IMR-90 (cell line): ENCODE measurements at places on chromosomes 7 and 10. TPM values are rescaled to one million over a fixed set of nuclear protein-coding genes. Genes with fewer than 3 reads are reported as not detected.

DNA sequence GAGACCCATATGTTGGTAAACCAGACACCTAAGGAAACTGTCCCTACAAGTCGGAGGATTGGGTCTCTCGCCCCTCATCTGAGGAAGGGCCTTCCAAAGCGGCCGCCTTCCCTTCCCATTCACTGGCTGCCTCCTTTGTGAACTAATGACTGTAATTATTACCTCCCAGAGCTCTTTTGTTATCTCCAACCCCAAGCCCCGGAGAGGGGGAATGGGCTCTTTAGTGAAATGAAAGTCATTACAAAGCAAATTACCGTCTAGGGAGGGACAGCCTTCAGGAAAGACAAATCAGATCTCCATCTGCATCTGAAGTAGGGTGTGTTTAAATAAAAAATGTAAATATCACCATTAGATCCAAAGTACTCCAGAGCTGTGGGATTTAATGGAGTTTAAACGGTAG lies 2.6 kb upstream of the GAD2 start:
- no peak overlapping the region for H3K27ac ChIP-seq
- H3K4me1 ChIP-seq = no peaks in the 10 kb centered on the region
- no peaks in the 10 kb centered on the region; the same call in 1 of the 2 replicates for H3K27me3 ChIP-seq
- H3K4me3 ChIP-seq = no peak overlapping the region
- no peaks in the 10 kb centered on the region for H3K36me3 ChIP-seq
- no peak for DNase-seq

DNA sequence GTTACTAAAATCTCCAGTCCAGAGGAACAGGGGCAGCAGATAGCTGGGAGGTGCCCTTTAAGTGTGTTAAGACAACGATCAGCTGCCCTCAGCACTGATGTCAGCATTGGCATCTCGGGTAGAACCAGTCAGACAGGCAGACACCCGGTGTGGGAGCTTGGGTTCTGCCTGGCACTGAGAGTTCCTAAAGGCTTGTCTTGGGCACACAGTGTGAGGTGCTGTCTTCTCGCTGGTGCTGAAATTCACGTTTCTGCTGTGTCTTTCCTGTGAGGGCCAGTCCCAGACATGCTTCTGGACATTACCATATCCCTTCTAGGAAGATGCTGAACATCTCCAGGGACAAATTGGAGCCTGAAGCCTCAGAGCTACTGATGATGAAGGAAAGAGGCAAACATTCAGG lies 156.2 kb downstream of the DNAJB6 start:
- H3K4me3 ChIP-seq = no peak overlapping the region
- H3K27me3 ChIP-seq = no peaks in the 10 kb centered on the region
- H3K4me1 ChIP-seq = no peaks in the 10 kb centered on the region

CFAP46 gene
- 1.6 and 1.8 TPM in 2 replicates for polyA plus RNA-seq

DNA sequence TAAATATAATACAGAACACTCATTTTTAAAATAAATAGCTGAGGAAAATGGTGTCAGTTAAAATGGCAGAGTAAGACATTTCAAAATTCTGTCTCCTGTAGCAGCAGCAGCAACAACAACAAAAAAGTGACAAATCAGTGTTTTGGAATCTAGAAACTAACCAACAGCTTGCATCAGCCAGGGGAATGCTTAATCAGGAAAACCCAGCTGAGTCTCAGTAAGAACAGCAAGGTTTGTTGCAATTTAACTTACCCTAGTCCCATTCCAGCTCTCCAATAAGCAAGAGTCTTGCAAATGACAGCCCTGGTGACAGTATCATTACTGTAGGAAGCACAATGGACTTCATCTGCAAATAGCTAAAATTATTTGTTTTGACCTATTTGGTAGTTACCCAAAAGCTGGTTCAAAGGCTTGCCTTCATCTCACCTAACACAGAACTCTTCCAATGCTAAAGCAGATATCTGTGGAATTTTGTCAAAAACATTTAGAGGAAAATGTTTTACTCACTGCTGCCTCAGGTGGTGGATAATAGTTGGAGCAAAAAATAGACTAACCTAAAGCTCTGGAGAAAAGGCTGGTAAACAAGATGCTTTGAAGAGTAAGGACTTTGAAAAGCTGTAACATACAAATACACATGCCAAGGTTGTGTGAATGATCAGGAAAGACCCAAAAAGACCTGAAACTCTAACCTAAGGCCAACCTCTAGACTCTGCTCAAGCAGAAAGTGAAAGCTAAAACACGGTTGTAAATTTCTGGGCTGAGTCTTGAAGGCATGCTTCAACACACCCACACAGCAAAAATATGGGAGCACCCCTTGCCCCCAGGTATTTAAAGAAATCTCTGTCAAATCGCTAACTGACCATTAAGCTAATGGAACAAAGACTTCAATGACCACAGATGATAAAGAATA lies 9.9 kb upstream of the ARHGAP22 start:
- no peaks in the 10 kb centered on the region for H3K36me3 ChIP-seq
- peak; percentile 34 for DNase-seq
- peaks cover 6% of the 10 kb centered on the region; the same call in 1 of the 2 replicates for H3K4me1 ChIP-seq

CALML5 gene
- polyA plus RNA-seq = not detected in 2 replicates

- H3K36me3 ChIP-seq = no peaks in the 10 kb centered on the region
- no peaks in the 10 kb centered on the region for H3K27me3 ChIP-seq
- no peak overlapping the region for H3K4me3 ChIP-seq
- no peaks in the 10 kb centered on the region for H3K4me1 ChIP-seq
- DNase-seq = no peak
- no peak overlapping the region for H3K27ac ChIP-seq
Observed at GRCh38 chr10:118112543-118113125, 65.9 kb upstream of the RAB11FIP2 start.

DNA sequence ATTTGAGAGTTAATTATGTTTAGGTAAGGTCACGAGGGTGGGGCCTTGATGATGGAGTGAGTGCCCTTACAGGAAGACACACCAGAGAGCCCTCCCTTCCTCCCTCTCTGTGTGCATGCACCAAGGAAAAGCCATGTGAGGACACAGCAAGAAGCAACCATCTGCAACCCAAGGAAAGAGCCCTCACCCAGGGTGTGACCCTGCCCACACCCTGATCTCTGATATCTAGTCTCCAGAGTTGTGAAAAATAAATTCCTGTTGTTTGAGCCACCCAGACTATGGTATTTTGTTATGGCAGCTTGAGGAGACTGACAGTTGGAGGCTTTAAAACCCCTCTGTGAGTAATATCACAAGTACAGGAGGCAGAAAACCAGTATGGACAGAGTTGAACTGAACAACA lies 15.0 kb upstream of the MCM10 start:
- no peak overlapping the region for H3K4me3 ChIP-seq
- H3K36me3 ChIP-seq = peaks cover 6% of the 10 kb centered on the region; the same call in 1 of the 2 replicates
- H3K27me3 ChIP-seq = no peaks in the 10 kb centered on the region
- H3K27ac ChIP-seq = no peak overlapping the region
- no peak for DNase-seq
- peaks cover 2% of the 10 kb centered on the region; the same call in 1 of the 2 replicates for H3K4me1 ChIP-seq

- no peaks in the 10 kb centered on the region for H3K27me3 ChIP-seq
- no peaks in the 10 kb centered on the region for H3K36me3 ChIP-seq
- DNase-seq = no peak
- peak overlapping the region; percentile 69; the same call in 1 of the 2 replicates for H3K27ac ChIP-seq
- peaks cover 6% of the 10 kb centered on the region for H3K4me1 ChIP-seq
- peak overlapping the region; percentile 53; the same call in 1 of the 2 replicates for H3K4me3 ChIP-seq
Observed at GRCh38 chr10:88975377-88975720, 15.2 kb upstream of the FAS start.

EXOSC1 gene
- 48.8 and 49.7 TPM in 2 replicates for polyA plus RNA-seq

DNA sequence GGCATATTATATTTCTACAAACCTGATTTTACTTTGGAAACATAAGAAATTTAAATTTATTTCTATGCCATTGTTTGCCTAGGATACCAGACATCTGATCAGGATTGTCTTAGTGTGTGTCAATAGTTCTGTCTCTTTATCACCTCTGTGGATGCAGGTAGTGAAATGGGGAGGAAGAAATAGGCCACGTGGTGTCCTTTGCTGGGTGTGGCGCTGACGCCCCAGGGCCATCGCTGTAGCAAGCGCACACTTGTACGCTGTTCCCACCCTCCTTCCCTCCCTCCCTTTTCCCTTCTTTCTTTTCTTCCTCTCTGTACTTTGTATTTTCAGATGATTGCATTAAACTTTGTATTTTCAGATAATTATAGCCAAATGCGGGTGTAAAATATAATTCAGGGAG lies 5.0 kb downstream of the DOCK1 start:
- peaks cover 18% of the 10 kb centered on the region for H3K4me1 ChIP-seq
- H3K4me3 ChIP-seq = no peak overlapping the region
- no peak overlapping the region for H3K27ac ChIP-seq
